IMR-90 (cell line): ENCODE measurements at places on chromosomes 3 and 15. TPM values are rescaled to one million over a fixed set of nuclear protein-coding genes. Genes with fewer than 3 reads are reported as not detected.

GOLGA6L7 gene
- polyA plus RNA-seq, result not detected in 2 replicates

IL20RB gene
- polyA plus RNA-seq, result 0.72 and 0.97 TPM in 2 replicates

CFAP100 gene
- not detected in 2 replicates for polyA plus RNA-seq

DNA sequence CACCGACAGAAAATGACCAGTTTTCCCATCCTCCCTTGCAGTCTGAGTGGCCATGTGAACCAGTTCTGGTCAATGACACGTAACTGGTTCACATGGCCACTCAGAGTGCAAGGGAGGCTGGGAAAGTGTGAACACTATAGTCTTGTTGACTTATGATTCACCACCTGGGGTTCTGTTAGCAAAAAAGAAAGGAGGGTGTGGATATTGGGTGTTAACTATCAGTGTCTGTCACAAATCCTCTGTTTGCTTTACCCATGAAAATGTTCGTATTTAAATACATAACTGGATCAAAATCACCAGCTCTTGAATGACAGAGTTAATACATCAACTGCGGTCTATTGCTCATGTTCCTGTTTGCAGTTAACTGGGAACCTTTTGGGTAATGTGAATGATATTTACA, 92.3 kb downstream of the ADAMTSL3 start:
- DNase-seq, result no peak

GRCh38 chr3:179072100-179072438, 460 bp upstream of the ZMAT3 start:
- DNase-seq, result peak; percentile 17

- peak; percentile 93 for DNase-seq
Measured at GRCh38 chr3:171446801-171447578, 13.2 kb downstream of the TNIK start.

- no peak for DNase-seq
Measured at GRCh38 chr3:136196064-136196400, at the start of gene MSL2. Gene MSL2 (minus strand): TSS chr3:136196335. CDS start chr3:136195113, 1,222 bp downstream.

DNA sequence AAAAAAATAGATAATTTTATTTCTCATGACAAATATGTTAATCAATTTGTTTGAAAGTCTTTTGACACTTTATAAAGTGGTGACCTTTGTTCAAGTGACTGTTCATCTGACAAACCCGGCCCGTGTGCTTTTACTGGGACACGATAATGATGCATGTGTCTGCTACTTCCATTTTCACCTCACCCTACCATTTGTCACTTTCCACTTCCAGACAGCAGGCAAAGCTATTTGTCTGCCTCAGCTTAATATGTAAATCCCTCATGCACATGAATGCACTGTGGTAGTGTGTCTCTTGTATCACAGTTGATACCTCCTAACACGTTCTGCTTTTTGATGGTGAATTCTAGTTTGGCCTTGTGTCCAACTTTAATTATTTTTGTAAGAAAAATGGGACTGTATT, 204.3 kb downstream of the BBX start:
- DNase-seq, result no peak

- no peak for DNase-seq
Measured at GRCh38 chr3:193905541-193906396, 230.2 kb upstream of the HES1 start.

DNA sequence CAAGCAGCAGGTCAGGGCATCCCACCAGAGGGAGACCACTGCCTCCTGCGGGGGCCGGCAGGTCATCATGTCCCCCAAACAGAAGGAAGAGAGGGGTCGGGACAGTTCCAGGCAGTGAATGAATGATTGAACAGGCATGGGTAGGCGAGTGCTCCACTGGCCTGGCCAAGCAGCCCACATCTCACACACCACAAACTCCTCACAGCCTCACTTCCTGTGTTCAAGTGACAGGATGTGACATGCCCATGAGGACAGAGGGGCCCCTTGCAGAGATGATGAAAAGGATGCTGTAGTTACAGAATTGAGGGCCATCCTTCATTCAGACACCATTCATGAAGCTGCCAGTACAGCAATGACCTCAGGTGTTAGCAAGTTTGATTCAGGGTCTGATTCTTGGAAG, 3.7 kb downstream of the IQSEC1 start:
- DNase-seq, result no peak
